ENCODE measurements at places on chromosomes 5 and 9.

- DNase-seq = no peak
These were observed 53.5 kb upstream of the SLC28A3 start for GRCh38 chr9:84394036-84394435.

DNA sequence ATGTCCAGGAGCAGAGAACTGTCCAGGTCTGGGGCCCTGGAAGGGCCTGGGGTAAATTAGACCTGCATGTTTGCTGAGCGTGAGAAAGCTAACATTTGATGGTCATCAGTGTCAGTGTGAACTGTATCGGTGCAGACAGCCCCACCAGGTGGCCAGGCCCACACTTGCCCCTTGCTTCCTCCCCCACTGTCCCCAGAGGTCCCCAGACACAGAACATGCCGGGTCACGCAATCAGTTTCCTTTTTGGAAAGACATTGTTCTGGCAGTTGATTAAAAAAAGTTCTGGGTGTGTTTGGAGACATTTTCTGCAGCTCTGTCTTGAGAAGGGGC is 1.5 kb downstream of the NKD2 start:
- peak; percentile 75 for DNase-seq

DNA sequence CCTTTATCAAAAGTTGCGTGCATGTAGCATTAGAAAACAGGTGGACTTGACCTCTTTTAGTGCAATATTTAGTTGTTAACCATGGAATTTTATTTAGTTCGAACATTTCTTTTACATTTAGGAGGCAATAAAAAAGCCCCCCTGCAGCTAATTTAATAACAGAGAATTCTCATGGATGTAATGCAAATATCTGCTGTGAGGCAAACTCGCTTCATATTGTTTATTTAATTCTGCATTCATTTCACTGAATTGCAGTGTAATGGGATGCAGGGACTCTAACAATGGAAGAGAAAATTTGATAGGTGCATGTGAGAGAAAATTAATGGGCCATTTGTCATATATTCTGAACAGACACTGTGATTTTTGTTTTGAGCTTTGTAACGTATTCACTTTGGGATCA is 205.1 kb upstream of the CHD1 start:
- DNase-seq = no peak

GRCh38 chr5:113321276-113321675 is 113.5 kb downstream of the TSSK1B start:
- DNase-seq = no peak

DNA sequence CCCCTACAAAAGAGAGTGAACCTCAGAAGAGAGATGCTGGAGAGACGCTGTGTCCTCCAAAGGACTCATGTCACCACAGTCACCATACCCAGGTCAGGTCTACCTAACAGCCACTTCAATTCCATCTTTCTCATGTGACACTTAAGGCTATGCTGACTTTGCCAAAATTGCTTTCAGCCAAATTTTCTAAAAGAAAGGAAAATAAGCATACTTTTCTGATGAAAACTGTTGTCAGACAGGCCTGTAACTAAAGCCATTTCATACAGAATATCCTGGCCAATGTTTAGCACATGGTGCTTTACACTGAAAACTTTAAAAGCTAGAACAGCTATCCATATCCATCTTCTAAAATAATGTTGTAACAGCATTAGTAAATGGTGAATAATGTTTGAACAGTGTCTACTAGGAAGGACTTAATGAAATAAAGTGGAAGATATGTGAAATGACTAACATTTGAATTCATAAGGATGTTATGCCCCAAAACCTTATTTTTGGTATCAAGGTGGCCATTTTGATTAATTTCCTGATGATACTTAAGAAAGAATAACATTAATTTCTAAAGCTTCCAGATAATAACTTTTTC is 97.2 kb downstream of the NFIB start:
- DNase-seq = no peak

- peak; percentile 18 for DNase-seq
These were observed 1.7 kb downstream of the CANX start for GRCh38 chr5:179700401-179700918.

DNA sequence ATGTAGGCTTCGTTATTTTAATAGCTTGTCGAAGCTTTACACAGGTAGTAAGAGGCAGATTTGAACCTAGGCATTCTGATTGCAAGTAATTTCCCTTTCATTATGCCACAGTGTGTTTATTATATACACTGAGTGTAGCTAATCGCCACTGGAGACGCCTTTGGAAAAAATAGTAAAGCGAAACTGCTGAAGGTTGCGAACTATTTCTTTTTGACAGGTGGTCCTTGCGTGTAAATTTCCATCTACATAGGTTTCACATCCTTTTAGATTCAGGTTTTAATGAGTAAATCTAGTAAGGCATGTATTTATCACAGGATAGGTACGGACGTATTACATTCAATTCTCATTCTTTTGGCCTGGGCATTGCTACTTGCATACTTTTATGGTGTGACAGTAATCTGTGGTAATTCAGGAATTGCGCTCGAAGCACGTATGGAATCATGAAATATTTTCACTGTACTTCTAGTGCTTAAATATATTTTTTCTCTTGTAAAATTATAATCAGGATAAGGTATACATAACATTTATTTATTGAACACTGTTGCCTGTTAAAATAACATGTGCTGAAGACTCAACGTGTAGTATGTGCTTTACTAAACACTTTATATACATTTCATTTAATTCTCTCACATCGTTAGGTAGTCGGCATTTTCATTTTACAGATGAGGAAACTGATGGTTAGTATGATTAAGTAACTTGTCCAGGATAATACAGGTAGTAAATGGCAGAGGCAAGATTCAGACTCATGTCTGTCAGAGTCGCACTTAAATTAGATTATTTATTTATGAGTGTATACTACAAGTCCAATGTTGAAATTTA is 1.8 kb downstream of the MARCHF6 start:
- peak; percentile 81 for DNase-seq

DNA sequence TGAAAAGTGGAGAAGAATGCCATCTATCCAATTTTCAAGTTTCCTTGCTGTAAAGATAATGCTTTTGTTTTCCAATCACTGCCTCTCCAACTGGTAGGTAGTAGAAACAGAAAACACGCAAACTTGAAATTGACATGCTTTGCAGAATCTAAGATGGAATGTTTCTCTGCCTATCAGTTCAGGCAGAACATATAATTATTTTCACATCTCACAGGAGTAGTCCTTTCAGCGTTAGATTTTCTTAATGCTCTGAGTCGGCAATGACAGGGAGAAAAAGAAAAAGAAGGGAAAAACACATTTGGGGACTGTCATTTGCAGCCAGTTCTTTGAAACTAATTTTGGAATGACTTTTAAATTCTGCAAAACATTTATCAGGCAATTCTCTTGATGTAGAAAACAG is 818.7 kb upstream of the PTPRD start:
- no peak for DNase-seq

- no peak for DNase-seq
These were observed 169.6 kb downstream of the SLC24A2 start for GRCh38 chr9:19619221-19619620.

GRCh38 chr5:34789021-34789531 is 49.9 kb upstream of the TTC23L start:
- no peak for DNase-seq

- DNase-seq = no peak
These were observed 86.7 kb downstream of the PSD2 start for GRCh38 chr5:139882316-139882715.

DNA sequence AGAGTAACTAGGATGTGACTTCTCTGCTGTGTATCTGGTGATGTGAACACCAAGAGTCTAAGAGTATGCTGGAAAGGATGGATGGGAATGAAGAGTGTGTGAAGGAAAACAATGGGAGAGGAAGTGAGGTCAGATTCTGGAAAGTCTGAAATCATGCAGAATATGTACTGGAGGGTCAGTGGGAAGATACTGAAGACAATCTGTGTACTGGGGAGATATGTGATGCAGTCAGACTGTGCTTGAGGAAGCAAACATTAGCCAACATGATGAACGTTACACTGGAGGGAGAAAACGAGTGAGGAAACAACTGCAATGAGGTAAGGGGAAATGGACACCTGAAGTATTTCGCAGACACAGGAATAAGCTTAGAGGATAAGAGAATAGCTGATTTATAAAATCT is 105.7 kb downstream of the NR3C1 start:
- no peak for DNase-seq

- no peak for DNase-seq
These were observed 363.4 kb downstream of the NPR3 start for GRCh38 chr5:33074548-33074947.

GRCh38 chr9:77903666-77904285 is 127.8 kb downstream of the GNAQ start:
- no peak for DNase-seq

DNA sequence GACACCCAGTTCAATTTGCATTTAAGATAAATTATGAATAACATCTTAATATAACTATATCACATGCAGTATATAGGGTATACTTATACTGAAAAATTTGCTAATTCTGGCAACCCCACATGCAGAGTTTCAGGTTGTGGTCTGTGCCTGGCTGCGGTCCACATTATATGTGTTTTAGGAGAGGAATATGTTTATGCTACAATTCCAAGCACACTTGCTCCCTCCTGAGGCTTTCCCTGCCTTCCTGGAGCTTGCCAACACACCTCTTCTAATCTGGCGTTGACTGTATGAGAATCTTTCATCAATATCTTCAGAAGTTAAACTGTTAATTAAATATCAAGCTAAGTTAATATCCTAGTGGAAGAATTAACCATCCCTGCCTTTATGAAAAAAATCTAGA is 45.2 kb downstream of the SEMA5A start:
- DNase-seq = no peak

GRCh38 chr9:118984607-118985006 is 384.6 kb downstream of the BRINP1 start:
- no peak for DNase-seq

GRCh38 chr5:168599826-168600225 is 20.7 kb upstream of the PANK3 start:
- no peak for DNase-seq

- DNase-seq = no peak
These were observed 31.7 kb downstream of the HSD17B3 start for GRCh38 chr9:96270236-96270744.

- no peak for DNase-seq
These were observed 229.0 kb downstream of the ELAVL2 start for GRCh38 chr9:23596913-23597634.

GRCh38 chr5:133293960-133294359 is 242.1 kb downstream of the HSPA4 start:
- peak; percentile 42 for DNase-seq

DNA sequence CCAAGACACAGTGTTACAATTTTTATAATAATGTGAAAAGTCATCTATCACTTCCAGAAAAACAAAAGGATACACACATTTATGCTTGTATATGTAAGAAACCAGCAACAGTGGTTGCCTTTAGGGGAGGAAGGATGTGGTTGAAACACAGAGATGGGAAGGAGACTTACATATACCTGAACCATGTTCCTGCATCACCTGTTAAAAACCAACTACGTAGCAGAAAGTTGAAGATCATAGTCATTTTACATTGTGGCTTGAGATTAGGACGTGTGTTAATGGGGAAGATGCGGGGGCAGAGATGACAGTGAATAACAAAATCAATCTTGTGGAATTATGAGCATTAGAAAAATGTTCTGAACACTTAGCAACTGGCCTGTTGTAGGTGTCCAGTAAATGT is 307.3 kb downstream of the MLLT3 start:
- DNase-seq = no peak

DNA sequence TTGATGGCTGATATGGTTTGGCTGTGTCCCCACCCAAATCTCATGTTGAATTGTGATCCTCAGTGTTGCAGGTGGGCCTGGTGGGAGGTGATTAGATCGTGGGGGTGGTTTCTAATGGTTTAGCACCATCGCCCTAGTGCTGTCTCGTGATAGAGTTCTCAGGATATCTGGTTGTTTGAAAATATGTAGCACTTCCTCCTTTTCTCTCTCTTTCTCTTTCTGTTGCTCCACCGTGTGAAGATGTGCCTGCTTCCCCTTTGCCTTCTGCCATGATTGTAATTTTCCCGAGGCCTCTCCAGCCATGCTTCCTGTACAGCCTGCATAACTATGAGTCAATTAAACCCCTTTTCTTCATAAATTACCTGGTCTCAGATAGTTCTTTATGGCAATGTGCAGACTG is 111.6 kb downstream of the SREK1 start:
- DNase-seq = no peak

DNA sequence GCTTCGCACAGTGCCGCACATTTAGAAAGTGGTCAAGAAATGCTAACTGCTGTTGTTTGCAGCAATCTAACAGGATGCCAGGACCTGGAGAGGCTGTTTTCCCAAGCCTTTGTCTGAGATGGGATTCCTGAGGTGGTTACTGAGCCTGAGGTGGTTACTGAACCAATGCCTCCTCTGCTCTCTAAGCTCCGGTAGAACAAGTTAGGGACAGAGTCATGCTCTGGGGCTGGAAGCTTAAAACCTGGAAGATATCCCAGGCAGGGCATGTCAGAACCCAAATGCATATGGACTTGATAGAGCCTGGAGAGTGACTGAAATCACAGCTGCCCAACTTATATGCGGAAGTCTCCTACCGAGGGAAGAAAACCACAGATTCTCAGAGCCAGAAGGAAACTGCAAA is 46.5 kb upstream of the FAT2 start:
- no peak for DNase-seq

DNA sequence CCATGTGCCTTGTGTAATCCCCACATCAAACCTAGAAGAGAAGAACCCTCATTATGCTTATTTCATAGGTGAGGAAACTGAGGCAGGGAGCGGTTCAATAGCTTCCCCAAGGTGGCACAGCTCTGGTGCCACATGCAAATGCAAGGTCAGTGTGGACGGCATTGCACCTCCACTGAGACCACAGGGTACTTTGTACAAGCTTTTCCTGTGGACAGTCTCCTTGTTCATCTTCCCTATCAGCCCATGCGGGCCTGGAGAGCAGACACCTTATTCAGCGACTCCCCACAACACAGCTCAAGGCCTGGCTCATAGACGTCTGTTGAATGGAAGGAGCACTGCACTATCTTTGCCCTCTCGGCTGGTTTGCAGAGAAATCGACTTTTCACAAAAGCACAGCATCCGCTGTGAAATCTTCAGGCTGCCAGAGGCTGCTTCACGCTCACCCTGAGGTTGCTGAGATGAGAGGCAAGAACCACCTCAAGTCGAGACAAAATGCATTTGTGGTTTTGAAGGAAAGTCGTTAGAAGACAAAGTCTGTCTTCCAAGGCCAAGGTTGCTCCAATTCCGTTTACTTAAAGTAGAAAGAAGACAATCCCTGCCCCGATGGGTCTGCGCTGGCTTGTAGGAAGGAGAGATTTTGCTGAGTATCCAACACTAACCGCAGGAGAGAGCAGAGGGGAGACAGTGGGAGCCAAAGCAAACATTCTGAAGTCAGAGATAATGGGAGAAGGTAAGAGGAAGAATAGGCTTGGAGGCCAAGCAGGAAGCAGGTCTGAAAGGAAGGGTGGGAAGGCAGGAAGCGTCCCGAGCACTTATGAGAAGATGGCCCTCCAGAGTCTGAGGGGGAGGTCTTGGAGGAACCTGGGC is 34.2 kb upstream of the STRBP start:
- no peak for DNase-seq

- no peak for DNase-seq
These were observed 133.5 kb upstream of the LPCAT1 start for GRCh38 chr5:1657161-1657741.

DNA sequence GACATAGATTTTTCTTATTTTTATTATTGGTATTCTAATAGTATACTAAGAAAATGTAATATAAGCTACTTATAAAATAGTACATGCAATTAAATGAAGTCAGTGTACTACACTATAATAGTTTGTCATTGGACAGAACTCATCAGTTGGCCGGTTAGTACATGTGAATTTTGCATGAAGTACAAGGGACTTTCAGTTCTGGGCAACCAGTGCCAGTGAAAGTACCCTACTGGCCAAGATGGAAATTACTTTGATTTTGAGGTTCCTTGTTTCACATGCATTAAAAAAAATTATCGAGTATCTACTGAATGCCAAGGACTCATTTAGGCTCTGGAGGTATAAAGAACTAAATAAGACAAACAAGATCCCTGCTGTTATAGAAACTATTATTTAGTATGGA is 213.4 kb upstream of the ELL2 start:
- DNase-seq = peak; percentile 26

All from RPMI8226 (cell line).